ENCODE measurements at places on chromosomes 2 and 18.

DNA sequence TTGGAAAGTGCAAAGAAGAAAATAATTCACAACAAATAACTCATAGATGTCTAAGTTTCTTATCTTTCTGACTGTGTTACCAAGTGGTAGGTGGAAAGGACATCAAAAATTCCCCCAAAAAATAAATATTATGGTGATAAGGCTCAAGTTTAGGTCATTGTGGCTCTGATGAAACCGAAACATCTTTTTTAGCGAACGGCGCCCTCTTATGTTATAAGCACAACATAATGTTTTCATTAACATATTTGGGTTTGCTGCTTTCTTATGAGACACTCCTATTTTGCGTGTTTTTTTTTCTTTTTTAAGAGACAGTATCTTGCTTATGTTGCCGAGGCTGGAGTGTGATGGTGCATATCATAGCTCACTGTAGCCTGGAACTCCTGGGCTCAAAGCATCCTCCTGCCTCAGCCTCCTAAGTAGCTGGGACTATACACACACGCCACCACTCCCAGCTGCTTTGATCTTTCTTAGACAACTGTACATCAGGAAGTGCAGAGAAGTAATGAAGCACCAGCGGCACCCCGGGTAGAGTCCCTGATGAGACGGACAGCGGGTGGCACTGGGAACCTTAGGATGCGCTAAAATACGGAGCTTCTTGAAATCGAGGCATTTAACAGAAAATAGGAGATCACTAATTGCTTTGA, 38.5 kb upstream of the SLC35G4 start:
- DNase-seq = no peak

DNA sequence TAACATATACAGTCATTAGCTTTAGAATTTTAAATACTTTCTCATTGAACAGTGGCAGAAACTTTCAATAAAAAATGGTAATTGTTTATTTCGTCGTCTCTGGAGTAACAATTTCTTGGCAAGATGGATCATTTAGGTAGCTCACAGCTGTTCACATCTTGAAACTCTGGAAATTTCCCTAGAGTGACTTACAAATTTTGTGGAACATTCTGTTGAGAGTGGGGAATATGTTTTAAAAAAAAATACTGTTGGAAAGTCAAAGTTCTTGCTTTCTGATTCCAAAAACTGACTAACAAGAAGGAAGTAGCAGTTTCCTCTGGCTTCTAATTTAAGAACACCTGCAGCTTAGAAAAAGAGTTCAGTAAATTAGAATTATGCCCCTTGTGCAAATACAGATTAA, 11.2 kb upstream of the CALCRL start:
- DNase-seq = no peak

DNA sequence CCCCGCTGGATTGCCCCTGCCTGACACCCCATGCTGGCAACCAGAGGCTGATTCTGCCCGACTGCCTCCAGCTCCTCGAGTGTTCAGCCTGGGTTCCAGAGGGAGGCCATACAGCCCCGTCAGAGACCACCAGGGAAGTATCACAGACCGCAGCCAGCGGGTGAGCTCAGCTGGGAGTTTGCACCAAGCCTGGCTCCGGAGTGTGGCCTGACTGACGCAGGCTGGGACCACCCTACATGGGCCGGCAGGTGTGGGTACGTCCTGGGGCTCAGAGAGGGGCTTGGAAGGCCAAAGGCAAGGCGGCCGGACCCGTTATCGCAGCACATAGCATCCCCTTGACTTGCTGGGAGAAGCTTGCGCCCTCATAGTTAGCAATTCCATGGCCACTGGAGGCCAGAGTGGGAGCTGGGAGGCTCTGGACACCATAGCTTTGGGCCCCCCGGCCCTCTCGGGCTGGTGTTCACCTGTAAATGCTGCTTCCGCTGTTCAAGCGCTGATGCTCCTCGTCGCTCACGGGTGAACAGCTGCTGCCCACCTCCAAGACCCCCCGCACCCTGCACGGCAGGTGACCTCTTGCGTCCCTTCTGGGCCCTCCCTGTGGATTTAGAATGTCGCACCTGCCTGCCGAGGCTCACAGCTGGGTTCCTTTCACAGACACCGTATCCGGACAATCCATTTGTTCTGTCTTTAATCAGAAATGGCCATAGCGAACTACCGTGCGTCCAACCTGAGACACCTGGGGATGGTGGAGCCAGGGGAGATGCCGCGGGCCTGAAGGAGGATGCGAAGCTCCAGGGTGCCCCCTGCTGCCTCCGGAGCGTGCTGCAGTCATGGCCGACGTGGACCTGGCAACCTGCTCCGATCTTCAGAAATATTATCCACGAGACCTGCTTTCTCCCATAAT, 31.2 kb upstream of the SLC66A3 start:
- DNase-seq = peak; percentile 19

GRCh38 chr2:164538240-164538866, 82.9 kb downstream of the GRB14 start:
- DNase-seq = no peak

DNA sequence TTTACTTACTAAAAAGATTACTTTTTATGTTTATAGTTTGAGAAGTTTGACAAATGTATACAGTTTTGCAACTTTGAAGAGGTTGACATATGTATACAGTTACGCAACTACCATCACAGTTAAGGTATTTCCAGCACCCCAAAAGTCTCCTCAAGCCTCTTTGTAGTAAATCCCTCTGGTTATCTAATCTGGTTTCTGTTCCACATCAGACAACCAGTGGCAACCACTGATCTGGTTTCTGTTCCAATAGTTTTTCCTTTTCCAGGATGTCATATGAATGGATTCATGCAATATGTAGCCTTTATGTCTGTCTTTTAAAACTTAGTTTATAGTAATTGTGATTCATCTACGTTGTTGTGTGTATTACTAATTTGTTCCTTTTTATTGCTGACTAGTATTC, 23.5 kb downstream of the IFIH1 start:
- no peak for DNase-seq

DNA sequence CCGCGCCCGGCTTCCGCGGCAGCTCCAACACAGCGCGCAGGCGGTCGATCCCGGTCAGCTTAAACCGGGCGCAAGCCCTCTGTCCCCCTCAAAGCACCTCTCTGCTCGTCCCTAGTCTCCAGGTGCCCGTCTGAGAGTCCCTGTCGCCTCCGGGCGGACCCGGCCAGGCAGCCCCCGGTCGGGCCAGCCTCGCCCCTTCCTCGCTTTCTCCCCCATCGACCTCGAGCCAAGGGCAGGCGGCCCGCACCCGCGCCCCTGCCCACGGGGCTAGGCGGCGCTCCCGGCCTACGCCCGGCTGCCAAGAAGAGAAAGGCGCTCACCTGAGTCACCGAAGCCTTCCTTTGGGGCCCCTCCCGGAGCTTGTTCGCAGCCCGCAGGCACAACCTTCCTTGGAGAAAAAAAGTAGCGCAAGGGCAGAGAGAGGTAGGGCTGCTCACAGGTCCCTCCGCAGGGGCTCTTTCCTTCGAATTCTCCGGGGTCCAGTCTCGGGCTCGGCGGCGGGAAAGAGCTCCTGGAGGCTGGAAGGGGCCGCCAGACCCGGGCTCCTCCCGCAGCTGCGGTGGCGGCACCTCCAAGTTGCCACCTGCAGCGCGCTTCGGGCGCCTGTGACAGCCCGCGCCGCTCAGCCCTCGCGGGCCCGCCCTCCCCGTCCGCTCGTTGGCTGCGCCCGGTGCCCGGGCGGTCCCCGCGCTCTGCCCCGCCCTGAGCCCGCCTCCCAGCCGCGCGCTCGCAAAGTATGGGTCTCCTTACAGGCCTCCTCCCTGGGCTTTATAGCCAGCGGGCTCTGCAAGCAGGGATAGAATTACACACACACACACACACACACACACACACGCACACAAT, 86.5 kb upstream of the EPB41L3 start:
- peak; percentile 39 for DNase-seq

DNA sequence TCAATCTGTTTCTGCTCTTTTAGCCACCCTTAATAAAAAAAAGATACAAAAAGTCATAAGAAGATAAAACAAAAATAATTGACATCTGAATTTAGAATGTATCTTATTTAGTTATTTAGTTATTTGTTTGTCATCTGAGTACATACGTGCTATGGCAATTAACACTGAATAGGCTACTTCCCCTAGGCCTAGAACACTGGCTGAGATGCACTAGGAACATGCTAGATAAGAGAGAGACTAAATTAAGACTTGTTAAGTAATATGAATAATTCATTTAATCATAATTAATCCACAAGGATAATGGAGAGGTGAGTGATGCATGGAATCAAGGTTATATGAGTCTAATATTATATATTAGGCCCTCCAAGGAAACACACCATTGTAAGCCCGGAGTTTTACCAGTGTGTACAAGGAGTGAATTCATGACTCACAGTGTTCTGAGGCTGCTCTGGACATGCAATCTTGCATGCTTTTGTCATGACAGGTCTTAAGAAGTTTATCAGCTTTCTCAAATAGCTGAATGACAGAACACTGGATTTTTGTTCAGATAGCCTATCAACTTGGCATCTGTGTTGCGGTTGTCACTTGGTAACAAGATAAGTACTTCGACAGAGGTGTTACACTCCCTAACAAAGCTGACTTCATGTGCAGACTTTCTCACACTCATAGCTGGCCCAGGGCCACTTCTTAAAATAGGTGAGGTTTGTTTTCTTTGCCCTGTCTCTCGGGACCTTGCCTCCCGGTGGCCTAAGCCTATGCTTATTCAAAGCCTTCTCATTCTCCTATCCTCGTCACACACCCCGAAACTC, 5.0 kb upstream of the SERPINB2 start:
- no peak for DNase-seq

- DNase-seq = no peak
These were observed 113.7 kb downstream of the ZEB2 start for GRCh38 chr2:144405982-144406788.

DNA sequence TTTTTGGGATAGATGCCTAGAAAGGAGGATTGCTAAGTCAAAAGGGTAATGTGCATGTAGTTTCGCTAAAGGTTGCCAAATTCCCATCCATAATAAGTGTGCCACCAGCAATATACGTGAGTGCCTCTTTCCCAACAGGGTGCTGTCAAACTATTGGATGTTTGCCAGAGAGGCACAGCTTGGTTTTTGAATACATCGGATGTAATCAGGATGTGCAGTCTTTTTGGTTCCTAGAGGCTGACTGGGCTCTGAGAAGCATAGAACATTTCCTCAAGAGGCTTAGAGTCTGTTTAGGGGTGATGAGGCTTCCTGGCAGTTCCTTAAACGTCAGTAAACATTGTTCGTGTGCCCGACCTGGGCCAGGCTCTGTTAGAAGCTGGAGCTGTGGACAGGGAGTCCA, 28.0 kb downstream of the AGAP1 start:
- DNase-seq = peak; percentile 29

DNA sequence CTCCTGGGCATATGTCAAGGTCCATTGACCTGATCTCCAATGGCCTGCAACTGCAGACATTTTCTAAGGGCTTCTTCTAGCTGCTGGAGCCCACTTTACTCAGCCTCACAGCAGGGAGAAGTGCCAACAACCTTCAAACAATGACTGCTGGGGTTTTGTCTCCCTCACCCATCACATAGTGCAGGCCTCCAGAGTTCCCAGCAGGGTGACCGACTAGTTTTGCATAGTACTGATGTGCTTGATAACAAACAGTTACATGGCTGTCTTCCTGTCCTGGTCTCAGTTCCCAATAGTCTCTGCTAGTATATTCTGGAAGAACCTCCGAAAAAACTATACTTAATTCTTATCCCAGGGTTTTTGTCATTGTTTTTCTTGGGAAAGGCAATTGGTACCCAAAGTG, 10.4 kb upstream of the NETO1 start:
- no peak for DNase-seq

DNA sequence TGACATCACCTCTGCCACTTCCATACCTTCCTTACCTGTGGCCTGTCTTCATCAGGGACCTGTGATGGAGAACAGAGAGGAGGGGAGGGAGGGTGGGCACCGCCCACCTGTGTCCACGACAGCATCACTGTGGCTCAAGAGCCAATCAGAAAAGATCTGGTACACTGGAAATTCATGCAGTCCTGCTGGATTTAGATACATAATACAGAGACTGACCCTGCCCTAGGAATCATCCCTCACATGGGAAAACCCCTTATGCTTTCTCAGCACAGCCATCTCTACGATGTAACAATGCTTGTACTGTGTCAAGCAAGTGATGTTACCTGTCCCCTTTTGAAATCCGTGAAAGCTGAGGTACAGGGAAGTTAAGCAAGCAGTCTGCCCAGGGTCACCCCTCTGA, 145.6 kb upstream of the EPAS1 start:
- no peak for DNase-seq

GRCh38 chr2:57597940-57598339, 448.7 kb upstream of the VRK2 start:
- no peak for DNase-seq

GRCh38 chr2:19425419-19425818, 67.0 kb upstream of the OSR1 start:
- DNase-seq = no peak

DNA sequence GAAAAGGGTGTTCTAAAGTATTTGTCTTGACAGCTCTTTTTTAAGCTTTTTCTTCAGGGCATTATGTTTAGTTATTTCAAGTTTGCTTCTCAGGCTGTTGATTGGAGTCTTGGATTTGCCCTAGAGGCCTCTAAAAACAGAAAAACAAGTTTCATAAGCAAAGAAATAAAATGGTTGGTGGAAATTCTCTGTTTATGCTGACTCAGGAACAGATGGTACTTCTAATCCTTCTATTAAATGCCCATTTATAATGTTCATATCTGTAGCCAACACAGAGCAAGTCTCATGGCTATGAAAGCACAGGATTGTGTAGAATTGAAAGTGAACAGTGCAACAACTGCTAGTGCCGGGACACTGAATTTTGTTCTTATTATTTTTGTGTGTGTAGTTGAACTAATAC, 60.4 kb downstream of the KCNJ3 start:
- peak; percentile 85 for DNase-seq

- no peak for DNase-seq
These were observed 266.3 kb downstream of the SATB2 start for GRCh38 chr2:199191461-199191860.

DNA sequence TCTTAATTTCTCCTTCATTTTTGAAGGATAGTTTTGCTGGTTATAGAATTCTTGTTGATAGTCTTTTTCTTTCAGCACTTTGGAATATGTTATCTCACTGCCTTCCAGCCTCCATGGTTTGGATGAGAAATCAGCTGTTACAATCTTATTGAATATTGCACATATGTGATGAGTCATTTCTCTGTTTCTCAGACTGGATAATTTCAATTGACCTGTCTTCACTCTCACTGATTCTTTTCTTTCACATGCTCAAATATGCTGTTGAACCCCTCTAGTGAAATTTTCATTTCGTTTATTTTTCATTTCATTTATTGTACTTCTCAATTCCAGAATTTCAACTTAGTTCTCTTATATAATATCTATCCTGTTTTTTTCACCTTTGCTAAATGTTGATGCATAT, 22.2 kb downstream of the PDK1 start:
- no peak for DNase-seq

GRCh38 chr2:71602115-71602495, 148.7 kb downstream of the DYSF start:
- no peak for DNase-seq

GRCh38 chr2:151860210-151860609, 32.0 kb upstream of the ARL5A start:
- DNase-seq = no peak

DNA sequence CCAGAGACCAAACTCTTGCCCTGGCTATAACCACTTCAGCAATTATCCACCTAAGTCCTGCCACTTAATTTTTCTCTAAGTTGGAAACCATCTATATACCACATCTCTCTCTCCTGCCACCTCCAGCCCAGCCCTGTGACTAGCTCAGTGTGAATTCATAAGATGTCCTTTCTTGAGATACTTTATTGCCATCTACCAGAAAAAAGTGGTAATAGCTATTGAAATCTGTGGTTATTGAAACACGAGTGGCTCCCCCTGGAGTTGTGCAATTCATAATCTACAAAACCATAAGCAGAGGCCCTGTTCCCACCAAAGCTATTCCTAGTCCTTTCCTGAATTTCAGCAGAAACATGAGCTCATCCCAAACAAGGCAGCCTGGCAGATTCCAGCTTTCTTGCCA, 324.0 kb downstream of the TXNL1 start:
- DNase-seq = no peak
